ENCODE measurements at places on chromosomes 5 and 9.

GRCh38 chr9:2181792-2182191 lies 166.6 kb downstream of the SMARCA2 start:
- DNase-seq = no peak

DNA sequence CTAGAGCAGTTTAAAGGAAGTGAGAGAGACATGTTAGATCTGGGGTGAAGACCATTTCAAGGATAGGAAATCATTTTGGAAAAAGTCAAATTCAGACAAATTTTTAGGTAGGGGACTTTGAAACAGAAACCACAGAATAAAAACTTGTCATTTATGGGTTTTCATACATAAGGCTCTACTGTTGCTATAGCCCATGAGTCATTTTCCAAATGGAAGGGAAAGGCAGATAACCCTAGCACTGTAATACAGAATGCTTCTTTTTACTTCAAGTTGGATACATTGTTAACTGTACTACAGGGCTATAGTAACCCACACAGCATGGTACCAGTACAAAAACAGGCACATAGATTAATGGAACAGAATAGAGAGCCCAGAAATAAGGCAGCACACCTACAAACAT lies 455.4 kb downstream of the EBF1 start:
- no peak for DNase-seq

- no peak for DNase-seq
Observed at GRCh38 chr5:133843911-133844310, 124.5 kb downstream of the C5orf15 start.

DNA sequence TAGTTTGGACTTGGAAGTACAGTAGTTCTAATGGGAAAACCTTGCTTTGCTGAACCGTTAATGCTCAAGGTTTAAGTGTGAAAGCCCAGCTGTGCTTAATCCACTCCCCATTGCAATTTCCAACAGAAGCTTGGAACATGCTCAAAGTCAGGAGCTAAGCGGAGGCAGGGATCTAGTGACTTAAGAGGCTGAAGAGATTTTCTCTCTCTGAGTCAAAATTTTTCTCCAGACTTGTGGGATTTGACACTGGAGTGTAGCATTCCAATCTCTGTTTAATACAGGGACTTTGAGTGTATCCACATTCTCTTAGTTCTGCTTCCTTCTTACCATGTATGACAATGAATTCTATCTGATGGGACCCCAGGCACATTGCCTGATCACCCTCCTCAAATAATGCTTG lies 471.8 kb downstream of the KIF4B start:
- no peak for DNase-seq
